ENCODE measurements at places on chromosomes 7 and 10.

- no peak for DNase-seq
Measured at GRCh38 chr7:109215341-109215740, 645.7 kb downstream of the DNAJB9 start.

DNA sequence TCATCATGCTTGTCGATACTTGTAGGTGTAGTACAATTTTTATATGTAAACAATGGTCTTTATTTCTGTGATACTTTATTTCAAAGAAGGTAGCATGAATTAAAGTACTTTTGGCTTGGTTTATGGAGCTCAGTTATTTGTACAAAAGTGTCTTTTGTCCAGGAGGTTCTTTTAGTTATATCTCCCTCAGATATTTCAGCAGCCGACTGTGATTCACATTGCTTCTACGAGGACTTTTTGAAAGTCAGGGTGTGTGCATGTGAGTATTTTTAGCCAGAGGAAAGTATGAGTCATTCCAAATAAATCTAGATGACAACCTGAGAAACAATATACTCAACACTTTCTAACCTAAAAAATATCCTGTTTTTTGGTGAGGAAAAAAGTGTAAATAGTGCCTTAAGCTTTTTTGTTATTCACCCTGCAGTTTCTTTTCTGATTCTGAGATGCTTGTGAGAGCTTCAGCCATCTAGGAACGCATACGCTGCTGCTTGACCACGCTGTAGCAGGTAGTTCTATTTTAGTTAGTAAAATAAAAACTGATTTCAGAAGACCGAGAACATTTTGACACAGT lies 595 bp upstream of the SUN1 start:
- DNase-seq = no peak

- peak; percentile 30 for DNase-seq
Measured at GRCh38 chr7:36214608-36215456, 61.8 kb downstream of the EEPD1 start.

DNA sequence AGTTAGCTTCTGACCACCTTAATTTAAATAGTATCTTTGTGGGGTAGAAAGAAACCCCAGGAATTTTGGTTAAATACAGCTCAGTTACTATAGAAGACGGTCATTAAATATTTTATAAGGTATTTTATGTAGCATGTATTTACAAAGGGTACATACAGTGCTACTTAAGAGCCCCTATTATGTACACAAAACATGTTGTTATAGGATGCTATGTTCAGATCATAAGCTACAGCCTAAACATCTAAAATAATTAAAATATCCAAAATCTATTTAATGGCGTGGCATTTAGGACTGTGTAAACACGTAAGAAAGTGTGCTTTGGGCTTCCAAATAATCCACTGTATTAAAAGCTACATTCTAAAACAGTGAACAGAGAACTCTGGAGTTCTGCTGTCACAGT lies 39.4 kb upstream of the DLX5 start:
- no peak for DNase-seq

GRCh38 chr10:95388109-95388471 lies 97.3 kb upstream of the PDLIM1 start:
- no peak for DNase-seq

GRCh38 chr7:157402911-157403534 lies 66.2 kb downstream of the DNAJB6 start:
- no peak for DNase-seq

- peak; percentile 38 for DNase-seq
Measured at GRCh38 chr10:119441151-119441821, 101.2 kb downstream of the RGS10 start.

GRCh38 chr7:1156782-1157535 lies 3.0 kb downstream of the ZFAND2A start:
- no peak for DNase-seq

DNA sequence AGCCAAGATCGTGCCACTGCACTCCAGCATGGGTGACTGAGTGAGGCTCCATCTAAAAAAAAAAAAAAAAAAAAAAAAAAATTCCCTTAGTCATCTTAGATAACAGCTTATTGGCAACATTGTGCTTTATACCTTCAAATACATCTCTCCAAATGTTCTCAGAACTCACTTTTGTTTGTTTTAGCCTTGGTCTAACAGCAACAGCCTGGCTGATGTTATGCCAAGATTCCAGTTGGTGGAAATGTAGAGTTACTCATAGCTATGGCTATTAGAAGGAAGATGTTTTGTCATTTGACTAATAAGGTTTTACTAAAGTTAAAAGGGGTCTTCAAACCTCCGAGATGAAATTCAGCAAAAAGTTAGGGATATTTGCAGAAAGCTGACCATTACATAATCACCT lies 481.4 kb downstream of the NEBL start:
- DNase-seq = no peak

GRCh38 chr10:31876652-31877352 lies 51.8 kb downstream of the ARHGAP12 start:
- no peak for DNase-seq

GRCh38 chr10:20888620-20889330 lies 8.3 kb downstream of the NEBL start:
- DNase-seq = no peak

DNA sequence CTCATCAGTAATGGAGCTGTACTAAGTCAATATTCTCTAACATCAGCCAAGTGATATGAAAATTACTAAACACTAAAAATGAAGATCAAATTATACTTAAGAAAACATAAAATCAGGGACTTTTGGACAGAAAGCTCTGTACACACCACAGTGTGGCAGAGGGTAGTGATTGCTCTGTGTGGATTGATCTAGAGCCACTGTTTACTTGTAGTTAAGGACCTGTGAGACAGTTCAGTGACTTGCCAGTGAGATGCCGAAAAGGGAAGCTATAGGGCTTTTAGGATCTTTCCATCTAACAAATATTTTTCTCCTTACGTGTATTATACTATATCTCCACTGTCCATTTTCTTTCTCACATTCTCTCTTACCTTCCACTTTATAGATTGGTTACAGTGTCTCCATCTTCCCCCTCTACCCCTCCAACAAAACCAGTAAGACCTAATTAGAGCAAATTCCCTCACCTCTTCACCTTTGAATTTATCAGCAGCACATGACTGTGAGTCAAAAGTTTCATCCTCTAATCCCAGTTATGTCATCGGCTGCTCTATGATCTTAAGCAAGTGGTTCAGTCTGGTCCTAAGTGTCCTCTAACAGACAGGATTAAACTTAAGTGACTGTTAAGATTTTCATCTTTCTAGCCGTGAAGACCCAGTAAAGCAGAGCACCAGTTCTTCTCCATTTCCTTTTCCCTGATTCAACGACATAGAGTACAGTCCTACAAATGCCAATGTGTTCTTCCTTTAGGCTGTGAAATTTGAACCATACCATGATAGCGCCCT lies 6.9 kb downstream of the PIK3CG start:
- DNase-seq = no peak

- DNase-seq = no peak
Measured at GRCh38 chr10:22646388-22646853, 68.0 kb downstream of the PIP4K2A start.

- no peak for DNase-seq
Measured at GRCh38 chr7:155380976-155381851, 76.7 kb upstream of the EN2 start.

DNA sequence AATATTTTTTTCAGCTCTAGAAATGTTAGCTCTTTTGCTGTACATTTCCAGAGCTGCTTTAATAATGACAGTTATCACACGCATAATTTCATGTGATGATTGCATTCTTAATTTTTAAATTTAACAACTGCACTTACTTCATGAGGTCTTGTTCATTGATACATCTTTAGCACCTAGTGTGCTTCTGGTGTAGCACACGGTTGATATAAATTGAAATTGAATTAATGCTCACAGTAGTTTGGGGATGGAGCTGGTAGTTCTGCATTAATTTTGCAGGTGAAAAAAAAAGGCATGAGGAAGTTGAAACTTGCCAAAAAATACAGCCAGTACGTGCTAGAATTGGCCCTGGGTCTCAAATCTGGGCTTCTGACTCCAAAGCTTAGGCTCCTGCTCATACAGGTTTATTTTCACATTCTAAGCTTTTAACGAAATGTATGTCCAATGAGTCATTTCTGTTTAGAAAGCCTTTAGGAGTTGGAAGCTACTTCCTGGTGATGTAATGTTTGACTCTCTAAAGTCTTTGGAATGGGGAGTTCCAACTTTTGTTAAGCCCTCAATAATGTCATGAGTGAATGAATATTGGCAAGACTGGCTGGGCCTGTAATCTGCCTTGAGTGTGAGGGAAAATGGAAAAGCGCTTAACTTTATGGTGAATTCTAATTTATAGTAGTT lies 62.5 kb downstream of the DAGLB start:
- no peak for DNase-seq

DNA sequence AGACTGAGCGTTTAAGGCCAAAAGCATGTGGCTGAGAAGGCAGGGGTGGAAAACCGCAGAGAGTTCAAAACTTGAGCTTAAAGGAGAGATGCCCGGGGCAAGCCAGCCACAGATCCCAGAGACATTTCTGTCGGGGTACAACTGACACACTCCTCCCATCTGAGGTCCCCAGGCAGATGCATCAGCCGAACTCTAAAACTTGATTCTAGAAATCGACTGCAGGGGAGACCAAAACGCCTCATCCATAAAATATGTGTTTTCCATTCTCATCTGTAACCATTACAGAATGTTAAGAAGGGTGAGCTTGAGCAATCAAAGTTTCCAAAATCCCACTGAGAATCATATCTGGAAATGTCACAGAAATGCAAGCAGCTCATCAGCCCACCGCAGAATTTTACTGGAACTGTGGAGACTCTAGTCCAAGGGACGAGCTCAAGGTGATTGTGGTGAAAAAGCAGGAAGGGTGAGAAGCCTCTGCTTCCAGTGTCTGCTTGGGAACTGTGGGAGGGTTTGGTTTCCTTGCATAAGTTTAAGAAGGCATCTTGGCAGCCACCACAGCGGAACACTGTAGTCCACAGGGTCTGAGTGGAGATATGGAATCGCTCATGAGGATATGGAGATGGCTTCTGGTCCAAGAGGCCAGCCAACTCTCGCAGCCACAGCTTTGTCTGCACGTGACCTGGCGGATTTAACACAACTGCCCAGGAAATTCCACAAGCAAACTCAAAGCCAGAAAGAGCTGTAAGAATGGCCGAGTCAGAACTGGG lies 249.2 kb downstream of the SFMBT2 start:
- DNase-seq = peak; percentile 45

GRCh38 chr10:132137111-132138072 lies 49.4 kb upstream of the DPYSL4 start:
- DNase-seq = no peak

- no peak for DNase-seq
Measured at GRCh38 chr10:44244745-44245600, 139.9 kb downstream of the CXCL12 start.

DNA sequence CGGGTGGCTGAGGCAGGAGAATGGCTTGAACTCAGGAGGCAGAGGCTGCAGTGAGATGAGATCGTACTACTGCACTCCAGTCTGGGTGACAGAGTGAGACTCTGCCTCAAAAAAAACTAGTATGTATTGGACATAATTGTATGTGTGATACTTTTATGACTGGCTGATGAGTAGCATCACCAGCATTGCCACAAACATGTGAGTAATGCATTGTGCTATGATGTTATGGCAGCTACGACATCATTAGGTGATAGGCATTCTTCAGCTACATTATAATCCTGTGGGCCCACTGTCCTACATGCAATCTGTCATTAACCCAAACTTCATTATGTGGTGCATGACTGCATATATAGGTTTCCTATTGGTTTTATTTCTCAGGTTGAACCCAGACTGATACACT lies 352.4 kb downstream of the GALNT17 start:
- no peak for DNase-seq

GRCh38 chr10:451021-451471 lies 238.4 kb downstream of the DIP2C start:
- DNase-seq = no peak

GRCh38 chr10:48439031-48439430 lies 132.6 kb downstream of the MAPK8 start:
- no peak for DNase-seq

DNA sequence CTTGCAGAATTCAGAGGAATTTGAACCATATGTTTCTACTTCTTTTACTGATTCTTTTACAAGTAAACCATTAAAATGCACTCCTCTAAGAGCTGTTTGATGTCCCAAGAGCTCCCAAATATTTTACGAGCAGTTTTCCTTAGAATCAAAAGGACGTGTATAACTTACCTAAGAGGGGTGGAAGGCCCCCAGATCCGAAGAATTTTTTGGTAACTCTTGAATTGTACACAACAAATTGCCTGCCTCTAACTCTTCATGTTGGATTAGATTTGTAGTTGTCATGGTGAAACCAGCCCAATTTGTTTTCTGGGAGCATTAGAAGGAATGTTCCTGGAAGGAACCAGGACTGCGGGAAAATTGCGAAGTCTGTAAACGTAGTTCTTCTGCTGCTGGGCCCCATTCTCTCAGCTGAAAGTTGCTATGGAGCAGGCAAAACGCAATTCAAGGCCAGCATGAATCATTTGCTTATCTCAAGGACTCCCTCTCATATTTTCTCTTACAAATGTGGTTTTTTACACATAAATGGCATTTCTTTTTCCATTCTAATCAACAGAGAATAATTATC lies 124.8 kb upstream of the TMEM72 start:
- peak; percentile 62 for DNase-seq

- DNase-seq = no peak
Measured at GRCh38 chr10:11381023-11381422, 230.4 kb downstream of the USP6NL start.

GRCh38 chr10:50152792-50153272 lies 85.1 kb downstream of the WASHC2A start:
- DNase-seq = no peak

DNA sequence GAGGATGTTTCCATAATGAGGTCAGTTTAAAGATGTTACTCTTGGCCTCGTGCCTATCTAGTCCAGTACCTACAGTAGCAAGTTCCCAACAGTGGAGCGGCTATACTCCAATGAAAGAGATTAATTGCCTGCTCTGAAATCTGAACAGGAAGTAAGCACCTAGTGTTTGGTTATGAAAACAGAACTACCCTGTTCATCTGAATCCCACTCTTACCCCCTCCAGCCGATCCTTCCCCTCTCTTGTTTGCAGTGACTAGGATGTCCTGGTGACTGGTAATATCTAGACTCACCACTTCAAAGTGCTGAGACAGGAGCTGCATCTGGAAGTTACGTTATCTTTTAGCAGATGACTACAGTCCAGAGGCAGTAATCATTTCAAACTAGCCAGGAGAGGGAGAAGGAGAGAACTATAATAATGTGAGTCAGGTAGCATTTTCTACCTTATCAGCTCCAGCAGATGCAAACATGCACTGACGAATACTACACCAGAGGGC lies 666.7 kb upstream of the NRP1 start:
- DNase-seq = peak; percentile 18

- DNase-seq = no peak
Measured at GRCh38 chr7:88253640-88254039, 33.8 kb upstream of the SRI start.

GRCh38 chr10:69415951-69416350 lies 767 bp downstream of the TACR2 start:
- no peak for DNase-seq

DNA sequence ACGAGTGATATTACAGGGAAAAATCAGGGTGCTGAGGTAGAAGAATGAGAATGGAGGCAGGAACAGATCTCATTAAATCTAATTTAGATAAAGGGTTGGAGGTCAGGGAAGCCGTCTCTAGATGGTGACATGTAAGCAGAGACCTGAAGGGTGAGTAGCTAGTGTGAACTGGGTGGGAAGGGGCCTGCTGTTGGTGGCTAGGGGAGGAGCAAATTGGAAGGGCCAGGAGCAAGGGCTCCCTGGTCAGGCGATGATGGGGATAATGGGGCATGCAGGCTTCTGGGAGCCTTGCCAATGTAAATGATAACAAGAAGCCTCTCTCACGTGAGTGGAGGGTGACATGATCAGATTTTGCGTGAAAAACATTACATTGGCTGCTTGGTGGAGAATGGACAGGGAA lies 76.3 kb downstream of the WDFY4 start:
- DNase-seq = no peak

- DNase-seq = no peak
Measured at GRCh38 chr7:1535100-1535458, 4.6 kb downstream of the MAFK start.

Measured in testis (tissue), 5 donors.